ENCODE measurements at places on chromosomes 5 and 9.

DNA sequence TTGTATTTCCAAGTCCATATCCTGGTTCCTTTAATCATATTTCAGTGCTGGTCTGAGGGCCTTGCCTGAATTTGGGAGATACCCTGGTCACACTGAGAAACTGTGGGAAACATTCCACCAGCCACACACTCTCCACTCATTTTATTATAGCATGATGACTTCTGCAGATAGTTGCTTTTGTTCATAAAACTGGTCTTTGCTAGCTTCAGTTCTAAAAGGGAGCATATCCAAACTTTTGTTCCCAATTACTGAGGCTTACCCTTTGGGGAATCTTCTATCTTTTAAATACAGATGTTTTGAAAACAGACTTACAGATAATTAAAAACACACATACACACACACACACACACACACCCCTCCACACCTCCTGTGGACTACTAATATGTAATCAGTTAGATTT, 21.0 kb downstream of the DMGDH start:
- DNase-seq: no peak

- DNase-seq: no peak
Observed at GRCh38 chr9:69344459-69344858, 19.4 kb downstream of the ENTREP1 start.

DNA sequence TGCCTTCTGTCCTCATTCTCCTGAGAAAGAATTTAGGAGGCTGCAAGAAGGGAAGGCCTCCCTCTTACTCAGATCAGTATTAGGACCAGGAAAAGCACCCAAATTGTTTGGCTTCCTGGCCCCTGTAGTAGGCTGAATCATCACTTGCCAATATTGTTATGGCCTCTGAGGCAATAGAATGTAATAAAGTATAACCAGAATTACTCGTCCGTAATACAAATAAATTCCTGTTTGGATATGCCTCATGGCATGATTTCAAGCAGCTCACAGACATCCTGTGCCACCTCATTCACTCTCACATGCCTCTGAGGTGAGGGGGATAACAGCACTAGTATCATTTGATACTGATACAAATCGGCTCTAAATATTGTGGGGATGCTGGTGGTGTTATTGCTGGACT, 427.3 kb downstream of the ISL1 start:
- no peak for DNase-seq

- no peak for DNase-seq
Observed at GRCh38 chr5:180908998-180909731, 10.2 kb downstream of the BTNL8 start.

DNA sequence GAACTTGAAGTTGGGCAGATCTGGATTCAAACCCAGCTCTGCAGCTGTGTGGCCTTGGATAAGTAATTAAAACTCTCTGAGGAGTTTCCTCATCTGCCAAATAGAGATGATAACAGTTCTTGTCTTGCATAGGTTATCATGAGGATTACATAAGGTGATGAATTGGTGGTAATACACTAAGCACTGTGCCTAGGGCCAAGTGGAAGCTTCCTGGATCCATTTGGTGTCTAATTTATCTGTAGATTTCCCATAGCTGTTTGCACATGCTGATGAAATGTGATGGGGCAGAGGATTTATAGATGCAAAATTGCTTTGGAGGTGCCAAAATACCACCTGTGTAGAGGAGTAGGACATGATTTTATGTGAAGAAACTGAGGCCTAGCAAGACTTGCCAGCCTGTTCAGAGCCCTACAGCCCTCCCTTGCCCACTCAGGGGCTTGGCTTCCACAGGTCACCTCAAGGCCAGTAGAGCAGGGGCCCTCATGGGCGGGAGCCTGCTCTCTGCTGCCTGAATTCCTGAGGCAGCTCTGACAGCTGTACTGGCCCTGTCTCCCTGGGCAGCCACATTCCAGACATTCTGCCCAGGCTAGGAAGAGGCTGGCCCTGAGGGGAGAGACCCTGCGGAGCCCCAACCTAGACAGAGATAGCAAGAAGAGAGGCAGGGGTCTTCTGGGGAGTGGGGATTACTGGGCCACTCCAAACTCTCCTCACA, 5.9 kb upstream of the FAT2 start:
- DNase-seq: no peak

DNA sequence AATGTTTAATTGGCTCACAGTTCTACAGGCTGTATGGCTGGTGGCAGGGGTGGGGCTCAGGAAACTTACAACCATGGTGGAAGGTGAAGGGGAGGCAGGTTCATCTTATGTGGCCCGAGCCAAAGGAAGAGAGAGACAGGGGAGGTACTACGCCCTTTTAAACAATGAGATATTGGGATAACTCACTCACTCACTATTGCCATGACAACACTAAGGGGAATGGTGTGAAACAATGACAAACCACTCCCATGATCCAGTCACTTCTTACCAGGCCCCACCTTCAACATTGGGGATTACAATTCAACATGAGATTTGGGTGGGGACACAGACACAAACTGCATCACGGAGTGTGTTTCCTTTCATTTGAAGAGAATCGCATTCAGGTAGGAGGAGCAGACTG, 220.9 kb downstream of the GADD45G start:
- no peak for DNase-seq

GRCh38 chr5:8726383-8727036, 819.4 kb downstream of the SEMA5A start:
- no peak for DNase-seq

- DNase-seq: no peak
Observed at GRCh38 chr5:157038568-157039187, 20.2 kb downstream of the HAVCR1 start.

GRCh38 chr9:87713278-87713987, 12.5 kb upstream of the CTSL start:
- DNase-seq: peak; percentile 28

GRCh38 chr9:19924080-19924479, 135.2 kb upstream of the SLC24A2 start:
- no peak for DNase-seq

- no peak for DNase-seq
Observed at GRCh38 chr5:162888268-162888667, 549.1 kb upstream of the CCNG1 start.

GRCh38 chr5:147245381-147246165, 10.7 kb downstream of the STK32A start:
- no peak for DNase-seq

DNA sequence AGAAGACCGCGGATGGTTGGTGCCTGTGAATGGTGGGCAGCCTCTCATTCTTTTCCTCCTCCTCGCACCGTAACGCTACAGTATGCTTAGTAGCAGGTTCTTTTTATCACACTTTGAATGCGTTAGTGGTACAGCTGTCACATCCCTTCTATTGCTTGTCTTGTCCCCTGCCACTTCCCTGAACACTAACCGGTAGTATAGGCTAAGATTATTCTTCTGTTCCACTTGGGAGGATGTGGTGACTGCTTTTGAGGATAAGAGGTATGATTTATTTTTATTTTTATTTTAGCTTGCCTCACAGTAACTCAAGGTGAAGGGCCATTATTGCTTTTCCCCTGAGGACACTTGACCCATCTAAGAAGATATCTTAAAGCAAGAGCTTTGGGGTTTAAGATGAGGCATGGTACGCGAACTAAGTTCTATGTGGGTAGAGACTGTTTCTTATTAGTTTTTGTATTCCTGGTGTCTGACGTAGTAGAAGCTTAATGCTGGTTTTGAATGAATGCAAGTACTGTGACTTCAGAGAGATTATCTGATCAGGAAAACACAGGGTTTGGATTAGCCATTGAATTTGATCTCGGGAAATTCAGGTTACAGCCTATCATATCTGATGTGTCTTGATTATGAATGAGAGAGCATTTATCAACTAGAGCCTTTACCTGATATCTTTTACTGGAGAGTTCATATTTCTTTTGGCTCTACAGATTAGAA, 951 bp downstream of the UNC13B start:
- DNase-seq: no peak

GRCh38 chr5:139293202-139293506, 386 bp upstream of the MATR3 start:
- DNase-seq: no peak

DNA sequence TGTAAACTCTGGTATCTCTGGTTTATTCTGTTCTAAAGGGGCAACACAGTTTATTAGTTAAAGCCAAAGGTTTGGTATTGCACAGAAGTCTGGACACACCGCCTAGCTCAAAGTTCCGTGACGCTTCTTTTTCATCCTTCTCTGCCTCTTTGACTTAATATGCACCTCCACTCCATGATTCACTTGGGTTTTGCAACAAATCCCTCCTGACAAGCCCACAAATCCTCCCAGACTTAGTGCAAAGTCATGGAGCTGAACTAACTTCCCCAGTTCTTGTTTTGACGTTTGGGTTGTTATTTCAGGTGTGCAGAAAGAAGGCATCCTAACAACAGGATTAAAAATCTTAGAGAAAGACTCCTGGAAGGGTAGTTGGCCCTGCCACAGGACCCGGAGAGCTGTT, 441.6 kb upstream of the DMAC1 start:
- no peak for DNase-seq

GRCh38 chr9:75456698-75457097, 368.4 kb downstream of the OSTF1 start:
- no peak for DNase-seq

- no peak for DNase-seq
Observed at GRCh38 chr9:36040271-36040925, 3.7 kb downstream of the RECK start.

DNA sequence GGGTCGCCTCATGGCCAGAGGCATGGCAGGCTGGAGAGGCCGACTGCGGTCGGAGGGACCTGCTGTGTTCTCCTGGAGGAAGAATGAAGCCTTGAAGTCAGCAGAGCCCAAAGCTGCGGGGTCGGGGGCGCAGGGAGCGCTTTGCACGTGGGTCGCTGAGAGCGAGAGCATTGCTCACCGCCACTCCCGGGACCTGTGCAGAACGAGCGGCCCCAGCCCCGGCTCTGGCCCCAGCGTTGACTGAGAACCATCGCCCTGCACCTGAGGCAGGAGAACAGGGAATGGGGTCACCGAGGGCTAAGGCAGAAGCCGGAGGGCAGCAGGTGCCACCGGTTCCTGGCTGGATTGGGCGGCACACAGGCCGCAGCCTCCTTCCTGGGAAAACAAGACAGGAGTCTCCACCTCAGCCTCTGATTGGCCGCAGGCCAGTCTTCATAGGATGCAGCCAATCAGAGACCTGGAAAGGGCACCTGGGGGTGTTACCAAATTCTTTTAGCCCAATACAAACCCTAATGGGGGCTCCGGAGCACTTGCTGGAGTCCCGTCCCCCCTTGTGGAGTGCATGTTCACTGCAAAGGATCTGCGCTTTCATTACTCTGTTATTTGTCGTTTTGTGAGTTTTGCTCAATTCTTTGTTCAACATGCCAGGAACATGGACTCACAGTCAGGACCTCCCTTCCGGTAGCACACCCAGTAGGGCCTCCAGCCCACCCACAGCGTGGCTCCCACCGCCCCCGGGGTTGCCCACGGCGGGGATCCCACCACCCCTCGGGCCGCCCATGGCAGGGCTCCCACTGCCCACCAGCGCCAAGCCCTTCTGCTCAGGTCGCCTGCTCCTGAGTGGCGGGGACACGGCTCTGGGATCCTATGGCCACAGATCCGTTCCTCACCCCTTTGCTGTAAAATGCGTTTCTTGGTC, 24.7 kb upstream of the SLC6A19 start:
- DNase-seq: no peak

GRCh38 chr9:116087246-116087645, 66.3 kb upstream of the PAPPA start:
- no peak for DNase-seq

GRCh38 chr9:136949239-136949816, 2.7 kb upstream of the LCN12 start:
- DNase-seq: no peak

DNA sequence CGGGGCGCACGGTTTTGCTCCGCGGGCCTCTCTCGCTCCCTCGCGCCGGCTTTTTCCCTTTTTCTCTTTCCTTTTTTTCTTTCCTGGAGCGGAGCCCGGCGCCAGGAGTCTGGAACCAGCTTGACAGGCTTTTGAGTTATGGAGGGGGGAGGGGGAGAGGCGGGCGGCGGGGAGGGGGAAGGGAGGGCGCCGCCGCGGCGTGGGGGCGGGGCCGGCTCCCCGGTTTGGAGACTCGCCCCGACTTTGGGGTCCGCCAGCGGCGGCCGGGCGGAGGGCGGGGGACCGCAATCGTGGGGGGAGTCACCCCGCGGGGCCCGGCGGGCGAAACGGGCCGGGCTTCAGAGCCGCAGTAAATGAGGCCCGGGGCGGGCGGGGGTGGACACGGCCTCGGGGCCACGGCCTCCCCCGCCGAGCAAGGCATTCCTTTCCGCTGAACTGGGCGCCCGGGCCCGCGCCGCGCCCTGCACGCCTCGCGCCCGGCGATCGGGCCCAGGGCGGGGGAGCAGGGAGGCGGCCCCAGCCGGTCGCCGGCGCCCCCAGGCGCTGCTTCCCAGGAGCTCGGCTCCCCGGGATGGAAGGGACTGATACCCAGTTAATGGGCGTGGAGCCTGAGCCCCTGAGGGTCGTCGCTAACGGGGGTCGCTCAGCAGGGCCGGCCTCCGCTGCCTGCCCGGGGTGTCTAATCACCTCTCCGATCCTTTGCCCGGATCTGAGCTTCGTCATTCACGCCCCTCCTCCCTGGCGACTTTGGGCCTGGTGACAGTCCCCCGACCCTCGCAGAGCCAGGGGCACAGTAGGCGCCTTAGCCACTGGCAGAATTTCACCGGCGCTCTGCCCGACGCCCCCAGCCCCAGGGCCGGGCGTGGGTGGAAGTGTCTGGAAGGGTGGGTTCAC, 138.1 kb downstream of the C9orf50 start:
- no peak for DNase-seq

- DNase-seq: no peak
Observed at GRCh38 chr5:42854795-42855194, 43.1 kb upstream of the SELENOP start.

- no peak for DNase-seq
Observed at GRCh38 chr5:169300468-169301385, at the start of gene SLIT3. Gene SLIT3 (minus strand): TSS chr5:169301139. CDS start chr5:169300709, 430 bp downstream.

GRCh38 chr9:86531971-86532640, 177.9 kb upstream of the TUT7 start:
- no peak for DNase-seq

GRCh38 chr5:104084896-104085295, 522.3 kb upstream of the NUDT12 start:
- DNase-seq: no peak

DNA sequence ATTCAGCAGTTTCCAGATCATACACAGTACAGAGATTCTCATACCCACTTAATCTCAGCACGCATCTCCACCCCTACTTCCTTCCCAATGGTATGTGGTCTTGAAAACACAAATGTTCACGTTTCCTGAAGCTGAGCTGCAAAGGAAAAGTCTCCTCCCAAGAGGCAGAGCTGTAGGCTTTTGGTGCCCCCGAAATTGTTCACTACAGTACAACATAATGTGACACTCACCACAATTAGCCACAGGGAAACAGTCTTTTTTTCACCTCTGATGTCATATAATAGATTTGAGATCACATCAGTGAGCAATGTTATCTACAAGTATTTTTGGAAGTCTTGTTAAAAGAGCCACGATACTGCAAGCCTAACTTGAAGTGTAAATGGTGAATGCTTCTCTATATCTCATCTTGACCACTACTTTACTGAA, 40.2 kb downstream of the NFIB start:
- DNase-seq: no peak

- DNase-seq: no peak
Observed at GRCh38 chr9:72322678-72323077, 42.3 kb downstream of the ZFAND5 start.
